ENCODE measurements at places on chromosomes 2 and 18.

DNA sequence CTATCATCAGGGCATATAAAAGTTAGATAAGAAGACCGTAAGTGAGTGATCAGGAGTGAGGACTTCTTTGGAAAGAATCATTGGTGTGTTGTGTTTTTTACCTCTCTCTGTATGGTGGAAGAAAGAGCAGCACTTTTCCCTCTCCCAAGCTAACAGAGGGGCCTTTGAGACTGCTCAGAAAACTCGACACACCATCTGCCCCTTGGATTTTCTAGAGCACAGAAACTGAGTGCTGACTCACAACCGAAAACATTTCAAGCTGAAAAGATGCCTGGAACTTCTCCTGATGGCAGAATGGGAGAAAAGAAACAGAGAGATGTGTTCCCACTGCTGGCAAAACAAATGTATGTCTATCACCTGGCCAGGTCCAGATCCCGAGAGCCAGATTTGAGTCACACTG is 156.6 kb downstream of the DNAH7 start:
- DNase-seq, result no peak

- DNase-seq, result no peak
These were observed 62.7 kb downstream of the ZCCHC2 start for GRCh38 chr18:62585274-62586150.

DNA sequence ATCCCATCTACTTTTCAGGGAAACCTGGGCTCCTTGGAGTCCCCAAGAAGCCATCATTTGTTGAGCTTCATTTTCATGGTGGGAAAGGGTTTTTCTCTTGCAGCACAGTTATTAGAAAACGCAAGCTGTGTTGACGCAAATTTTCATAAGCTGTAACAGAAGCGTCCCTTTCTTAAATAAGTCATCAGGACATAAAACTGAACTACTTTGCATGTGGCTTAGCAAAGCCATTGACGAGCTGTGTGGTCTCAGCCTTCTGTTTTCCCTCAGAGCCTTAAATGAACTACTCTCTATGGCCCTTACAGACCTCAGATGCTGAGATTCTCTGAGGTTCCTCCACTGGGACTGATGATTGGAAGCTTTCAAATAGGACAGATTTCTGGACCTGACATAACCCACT is 85.1 kb downstream of the ARL4C start:
- DNase-seq, result no peak

DNA sequence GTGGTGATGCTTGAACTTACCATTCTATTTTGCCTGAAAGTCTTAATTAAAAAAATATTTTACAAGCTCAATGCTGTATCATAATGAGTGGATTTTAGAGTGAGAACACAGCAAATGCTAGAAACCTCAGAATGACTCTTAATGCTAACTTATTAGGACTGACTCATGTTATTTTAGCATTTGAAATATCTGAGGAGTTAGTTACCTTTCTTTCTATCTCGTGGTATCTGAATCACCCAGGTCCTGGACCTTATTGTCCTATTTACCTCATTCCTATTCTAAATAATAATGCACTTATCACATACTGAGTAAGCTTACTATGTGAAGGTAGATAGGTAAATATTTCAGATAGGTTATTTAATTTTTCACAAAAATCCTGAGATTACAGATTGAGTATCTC is 70.7 kb downstream of the SOS1 start:
- no peak for DNase-seq

- no peak for DNase-seq
These were observed 55.0 kb downstream of the RNF144A start for GRCh38 chr2:6972067-6972710.

DNA sequence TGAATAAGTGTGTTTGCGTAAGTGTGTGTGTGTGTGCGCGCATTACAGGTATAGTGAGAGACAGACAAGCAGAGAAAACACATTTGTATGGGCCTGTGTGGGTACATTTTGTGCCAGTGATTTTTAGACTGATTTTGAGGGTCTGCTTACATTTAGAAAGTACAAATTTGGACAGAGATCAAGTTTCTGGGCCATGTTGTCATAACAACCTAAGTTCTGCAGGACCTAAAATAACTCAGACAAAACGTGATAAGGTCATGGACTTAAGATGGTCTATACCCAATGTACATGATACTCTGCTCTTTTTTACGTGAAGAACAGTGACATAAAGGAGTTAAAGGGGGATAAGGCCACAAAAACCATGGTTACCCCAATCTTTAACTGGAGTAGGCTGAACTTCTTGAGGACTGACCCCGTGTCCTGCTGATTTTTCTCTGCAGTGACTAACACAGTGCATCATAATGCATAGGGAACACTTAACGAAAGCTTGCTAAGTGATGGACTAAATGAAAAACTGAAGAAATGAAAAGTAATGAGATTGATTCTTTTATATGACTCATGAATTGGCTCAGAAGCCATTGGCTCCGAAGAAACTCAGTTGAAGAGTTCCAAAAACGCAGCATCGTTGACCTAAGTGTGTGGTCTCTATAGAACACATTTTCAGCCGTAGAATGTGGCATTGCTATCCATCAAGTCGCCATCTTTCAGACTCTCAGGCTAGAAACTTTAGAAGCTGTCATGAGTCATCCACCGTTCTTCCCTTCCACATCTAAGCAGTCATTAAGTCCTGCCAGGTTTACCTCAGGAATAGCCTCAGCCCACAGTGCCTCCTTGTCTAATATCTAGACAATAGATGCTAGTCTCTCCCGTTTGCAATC is 61.6 kb upstream of the NCOA1 start:
- DNase-seq, result no peak

DNA sequence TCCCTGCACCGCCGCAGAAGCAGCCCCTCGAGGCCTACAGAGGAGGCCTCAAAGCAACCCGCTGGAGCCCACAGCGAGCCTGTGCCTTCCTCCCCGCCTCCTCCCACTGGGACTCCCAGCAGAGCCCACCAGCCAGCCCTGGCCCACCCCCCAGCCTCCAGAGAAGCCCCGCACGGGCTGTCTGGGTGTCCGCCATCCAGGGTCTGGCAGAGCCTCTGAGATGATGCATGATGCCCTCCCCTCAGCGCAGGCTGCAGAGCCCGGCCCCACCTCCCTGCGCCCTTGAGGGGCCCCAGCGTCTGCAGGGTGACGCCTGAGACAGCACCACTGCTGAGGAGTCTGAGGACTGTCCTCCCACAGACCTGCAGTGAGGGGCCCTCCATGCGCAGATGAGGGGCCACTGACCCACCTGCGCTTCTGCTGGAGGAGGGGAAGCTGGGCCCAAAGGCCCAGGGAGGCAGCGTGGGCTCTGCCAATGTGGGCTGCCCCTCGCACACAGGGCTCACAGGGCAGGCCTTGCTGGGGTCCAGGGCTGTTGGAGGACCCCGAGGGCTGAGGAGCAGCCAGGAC is 31.2 kb downstream of the GPC1 start:
- no peak for DNase-seq

GRCh38 chr2:179335732-179336131 is 71.1 kb upstream of the SESTD1 start:
- no peak for DNase-seq

- no peak for DNase-seq
These were observed 93.4 kb upstream of the MEX3C start for GRCh38 chr18:51290860-51291259.

DNA sequence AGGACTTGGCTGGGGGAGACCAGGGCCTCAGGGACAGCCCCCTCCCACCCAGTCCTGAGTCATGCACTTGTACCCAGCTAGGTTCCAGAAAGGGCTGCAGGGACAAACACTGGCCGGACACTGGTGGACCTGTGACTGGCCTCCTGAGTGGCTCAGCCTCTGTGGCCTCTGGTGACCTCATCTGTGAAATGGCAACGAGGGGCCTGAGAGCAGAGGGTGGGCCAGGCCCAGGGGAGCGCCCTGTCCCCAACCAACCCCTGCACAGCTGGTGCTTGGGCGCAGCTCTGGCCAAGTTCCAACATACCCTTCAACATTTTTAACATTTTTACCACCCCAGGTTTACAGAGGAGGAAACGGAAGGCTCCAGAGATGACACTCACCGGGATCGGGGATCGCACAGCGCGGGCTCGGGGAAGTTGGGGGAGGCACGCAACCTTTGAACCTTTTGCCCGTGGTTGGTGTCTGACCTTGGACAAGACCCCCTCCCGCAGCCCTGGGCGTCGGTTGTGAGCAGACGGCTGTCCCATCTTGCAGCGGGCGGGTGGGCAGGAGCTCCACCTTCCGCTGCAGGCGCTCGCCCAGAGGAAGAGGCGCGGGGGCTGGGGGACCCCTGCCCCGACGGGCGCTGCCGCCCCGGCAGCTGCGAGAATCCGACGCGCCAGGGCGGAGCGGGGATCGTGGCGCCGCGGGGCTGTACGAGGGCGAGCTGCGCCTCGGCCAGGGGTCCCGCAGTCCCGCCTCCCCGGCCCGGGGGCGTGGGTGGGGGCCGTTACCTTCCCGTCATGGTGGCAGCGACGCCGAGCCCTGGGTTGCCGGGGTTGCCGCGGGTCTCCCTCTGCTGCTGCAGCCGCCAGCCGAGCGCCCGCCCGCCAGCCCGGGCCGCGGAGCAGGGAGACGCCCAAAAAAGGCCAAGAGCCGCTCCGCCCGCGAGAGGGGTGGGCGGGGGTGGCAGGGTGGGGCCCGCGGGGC is 805 bp downstream of the LIMS2 start:
- no peak for DNase-seq

- no peak for DNase-seq
These were observed 286.2 kb upstream of the VRK2 start for GRCh38 chr2:57760381-57760801.

DNA sequence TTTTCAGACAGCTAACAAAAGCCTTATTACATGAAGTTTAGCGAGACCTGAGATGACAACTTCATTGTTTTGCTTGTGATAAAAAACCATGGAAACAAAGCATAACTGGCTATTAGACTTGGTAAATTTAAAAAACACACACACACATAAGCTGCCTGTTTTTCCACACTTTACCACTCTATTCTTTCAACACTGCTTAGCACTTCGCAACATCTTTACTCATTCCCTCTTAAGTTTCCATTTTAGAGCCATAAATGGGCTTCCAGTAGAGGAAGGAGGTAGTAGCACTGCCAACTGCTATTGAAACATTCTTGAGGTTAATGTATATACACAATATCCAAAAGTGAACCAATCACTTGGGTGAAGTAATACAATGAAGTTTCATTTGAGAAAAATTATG is 54.1 kb downstream of the BAZ2B start:
- DNase-seq, result no peak

- peak; percentile 37 for DNase-seq
These were observed 99.0 kb downstream of the PLEKHM3 start for GRCh38 chr2:207926133-207926988.

DNA sequence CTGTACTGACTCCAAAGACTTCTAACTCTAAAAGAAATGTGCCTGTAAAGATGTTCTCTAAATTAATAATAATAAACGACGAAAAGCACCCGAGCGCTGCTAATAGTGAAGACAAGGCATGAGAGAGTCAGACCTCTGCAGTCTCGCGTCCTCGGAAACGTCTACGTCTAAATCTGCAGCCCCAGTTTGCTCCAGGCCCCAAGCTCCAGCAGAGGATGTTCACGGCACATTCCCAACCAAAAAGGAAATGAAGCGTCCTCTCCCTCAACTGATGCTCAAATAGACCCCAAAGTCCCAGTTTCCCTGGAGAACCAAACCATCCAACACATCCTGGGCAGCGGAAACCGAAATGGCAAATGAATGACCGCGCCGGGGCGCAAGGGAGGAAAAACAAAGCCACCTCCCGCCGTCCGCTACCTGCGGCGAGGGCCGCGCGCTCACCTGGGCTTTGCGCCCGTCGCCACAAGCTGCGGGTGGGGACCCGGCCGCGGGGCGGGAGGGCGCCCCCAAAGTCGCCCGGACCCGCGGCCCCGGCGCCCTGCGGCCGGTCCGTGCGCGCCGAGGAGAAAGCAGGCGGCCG is 47.1 kb upstream of the CCDC150 start:
- DNase-seq, result no peak

DNA sequence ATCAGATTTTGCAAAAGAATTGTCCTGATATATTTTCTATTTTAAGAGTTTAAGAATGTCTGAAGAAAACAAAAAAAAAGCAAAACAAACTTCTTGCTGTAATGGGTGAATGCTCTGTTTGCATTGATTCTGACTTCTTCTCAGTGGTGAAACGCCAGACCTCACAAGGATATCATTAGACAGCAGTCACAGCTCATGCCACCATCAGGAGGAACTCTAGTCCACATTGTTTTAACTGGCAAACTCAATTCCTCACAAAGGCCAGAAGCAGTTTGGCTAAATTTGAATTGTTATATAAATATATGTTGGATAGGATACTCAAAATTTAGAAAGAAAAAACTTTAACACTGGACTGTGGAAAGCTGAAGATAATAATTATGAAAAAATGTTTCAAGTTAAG is 89.4 kb downstream of the DOK6 start:
- no peak for DNase-seq

GRCh38 chr2:233882353-233882752 is 14.2 kb upstream of the MSL3B start:
- no peak for DNase-seq

DNA sequence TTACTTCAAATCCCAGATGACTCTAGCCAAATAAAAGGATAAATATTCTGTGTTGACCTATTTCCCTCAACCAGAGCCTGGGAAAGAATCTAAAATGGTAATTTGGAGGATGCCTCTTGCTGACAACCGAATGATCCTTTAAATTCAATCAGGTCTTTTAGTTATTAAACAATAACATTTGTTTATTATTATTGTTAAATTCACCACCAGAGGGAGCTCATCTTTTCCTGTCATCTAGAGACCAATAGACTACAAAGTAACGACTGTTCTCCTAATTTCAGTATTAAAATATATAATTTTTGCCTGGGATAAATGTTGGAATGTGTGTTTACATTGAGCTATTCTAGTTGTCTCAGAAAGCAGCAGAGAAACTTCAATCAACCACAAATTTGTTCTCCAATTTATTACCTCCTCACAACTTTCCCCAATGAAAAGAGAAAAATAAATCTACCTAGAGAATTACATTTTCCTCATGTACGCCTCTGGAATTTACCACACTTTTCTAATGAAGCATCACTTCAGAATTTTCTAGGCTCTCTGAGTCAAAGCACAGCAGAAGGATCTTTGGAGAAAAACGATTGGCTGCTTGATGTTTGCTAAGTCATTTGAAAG is 142.7 kb downstream of the SCG2 start:
- no peak for DNase-seq

DNA sequence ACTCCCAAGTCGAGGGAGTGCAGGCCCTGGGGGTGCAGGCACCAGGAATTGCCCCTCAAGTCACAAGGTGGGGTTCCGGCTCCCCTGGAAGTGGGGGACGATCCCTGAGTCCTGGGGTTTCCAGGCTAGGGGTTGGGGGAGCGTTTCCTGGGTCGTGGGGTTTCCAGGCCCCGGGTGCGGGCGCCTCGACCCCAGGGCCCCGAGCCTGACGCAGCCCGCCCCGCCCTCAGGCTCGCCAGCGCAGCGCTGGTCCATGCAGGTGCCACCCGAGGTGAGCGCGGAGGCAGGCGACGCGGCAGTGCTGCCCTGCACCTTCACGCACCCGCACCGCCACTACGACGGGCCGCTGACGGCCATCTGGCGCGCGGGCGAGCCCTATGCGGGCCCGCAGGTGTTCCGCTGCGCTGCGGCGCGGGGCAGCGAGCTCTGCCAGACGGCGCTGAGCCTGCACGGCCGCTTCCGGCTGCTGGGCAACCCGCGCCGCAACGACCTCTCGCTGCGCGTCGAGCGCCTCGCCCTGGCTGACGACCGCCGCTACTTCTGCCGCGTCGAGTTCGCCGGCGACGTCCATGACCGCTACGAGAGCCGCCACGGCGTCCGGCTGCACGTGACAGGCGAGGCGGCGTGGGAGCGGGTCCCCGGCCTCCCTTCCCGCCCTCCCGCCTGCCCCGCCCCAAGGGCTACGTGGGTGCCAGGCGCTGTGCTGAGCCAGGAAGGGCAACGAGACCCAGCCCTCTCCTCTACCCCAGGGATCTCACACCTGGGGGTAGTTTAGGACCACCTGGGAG is 12.0 kb downstream of the SIGLEC15 start:
- no peak for DNase-seq

GRCh38 chr2:132788310-132788838 is 118.4 kb upstream of the LYPD1 start:
- DNase-seq, result no peak
